Suppressor macrophage treated with lipopolysaccharide for 1 hour (primary cell): ENCODE measurements at places on chromosomes 7 and 10.

DNA sequence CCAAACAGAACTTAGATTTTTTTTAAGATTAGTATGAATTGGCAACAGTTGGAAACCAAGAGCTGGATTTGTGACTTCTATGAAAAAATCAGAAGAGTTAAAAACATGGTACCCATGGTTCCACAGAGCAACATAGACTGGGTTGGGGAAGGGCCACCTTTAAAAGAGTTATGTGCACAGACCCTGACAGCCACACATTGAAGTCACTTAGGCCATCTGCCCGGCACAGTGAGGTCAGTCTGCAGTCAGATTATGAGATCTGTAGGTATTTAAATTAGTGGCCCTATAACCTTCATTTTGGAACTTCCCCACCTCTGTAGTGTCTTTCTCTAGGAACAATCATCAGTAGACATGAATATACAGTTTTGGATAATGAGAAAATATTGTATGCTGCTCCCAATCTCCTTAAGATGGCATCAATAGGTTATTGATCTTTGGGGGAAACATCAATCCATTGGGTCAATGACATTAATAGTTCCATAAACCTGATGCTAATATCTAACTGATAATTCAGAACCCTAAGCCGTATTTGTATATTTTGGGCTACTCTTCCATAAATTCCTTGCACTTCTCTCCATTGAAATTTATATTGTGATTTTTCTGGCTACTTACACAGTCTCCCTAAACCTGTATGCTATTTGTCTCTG, 7.0 kb downstream of the ANKRD1 start:
- no peak for DNase-seq

- DNase-seq: no peak
These were observed 75.4 kb downstream of the AFAP1L2 start for GRCh38 chr10:114328874-114329273.

DNA sequence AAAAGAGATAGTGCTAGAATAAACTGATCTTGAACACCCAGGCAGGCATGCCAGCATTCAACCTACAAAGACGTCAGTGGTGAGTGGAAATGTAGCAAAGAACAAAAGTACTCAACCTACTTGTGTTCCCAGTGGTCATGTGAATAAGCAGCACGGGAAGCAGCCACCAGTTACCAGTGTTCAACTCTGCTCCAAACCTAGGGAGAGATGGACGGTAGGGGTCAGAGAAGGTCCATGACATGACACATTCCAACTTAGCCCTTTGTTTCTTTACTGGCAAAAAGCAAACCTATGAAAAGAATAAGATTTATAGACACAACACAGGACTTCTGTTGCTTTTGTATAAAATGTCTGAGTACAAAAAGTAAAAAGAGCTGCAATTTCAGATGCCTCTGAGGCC, 511.4 kb downstream of the XPNPEP1 start:
- no peak for DNase-seq

DNA sequence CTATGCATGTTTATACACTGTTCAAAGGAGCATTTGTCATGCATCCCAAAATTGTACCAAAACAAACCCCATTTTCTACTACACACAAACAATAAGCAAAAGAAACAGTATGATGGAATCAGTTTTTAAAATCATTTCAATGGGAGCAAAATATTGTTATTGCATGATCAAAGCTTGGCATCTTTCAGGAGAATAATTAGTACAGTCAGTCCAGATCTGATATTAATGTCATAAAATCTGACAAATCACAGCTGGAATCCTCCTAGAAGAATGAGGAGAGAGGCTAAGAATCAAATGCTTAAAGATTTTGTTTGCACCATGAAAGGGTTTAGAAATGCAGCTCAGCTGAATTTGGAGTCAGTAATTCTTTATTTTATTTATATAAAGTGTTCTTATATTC, 229.7 kb upstream of the SEMA3E start:
- DNase-seq: no peak

- DNase-seq: no peak
These were observed 161.1 kb upstream of the SVIL start for GRCh38 chr10:29795850-29796249.

DNA sequence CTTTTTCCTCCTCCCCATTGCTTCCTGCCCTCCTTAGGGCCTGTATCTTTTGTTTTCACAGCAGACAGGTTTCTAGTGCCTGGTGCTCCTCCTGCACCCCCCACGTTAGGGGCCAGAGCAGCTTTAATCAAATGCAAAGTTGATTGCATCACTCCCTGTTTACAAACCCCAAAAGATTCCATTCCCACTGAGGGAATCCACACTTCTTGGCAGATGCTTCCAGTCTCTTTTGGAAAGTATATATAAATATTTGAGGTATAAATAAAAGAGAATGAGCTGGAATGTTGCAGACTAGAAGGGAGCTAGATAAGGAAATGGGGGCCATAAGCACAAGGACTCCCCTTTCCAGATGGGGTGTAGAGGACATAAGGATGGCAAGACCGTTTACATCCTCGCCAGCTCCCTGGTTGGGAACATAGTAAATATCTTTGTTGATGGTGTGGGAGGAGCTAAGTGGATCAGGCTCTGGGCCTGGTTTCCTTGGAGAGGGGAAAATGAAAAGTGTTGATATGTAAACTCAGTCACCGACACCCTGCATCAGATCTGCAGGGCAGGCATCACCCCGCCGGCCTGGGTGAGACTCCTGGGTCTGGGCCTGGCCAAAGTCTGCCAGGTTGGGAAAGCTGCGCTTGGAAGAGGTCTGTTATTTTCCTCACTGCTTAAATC, 6.2 kb downstream of the RARRES2 start:
- no peak for DNase-seq
